ENCODE measurements at places on chromosomes 7 and 10.

- no peak for DNase-seq
Observed at GRCh38 chr10:33460505-33461294, 126.2 kb upstream of the NRP1 start.

GRCh38 chr10:96831867-96832720, at the start of gene LCOR:
Gene LCOR (plus strand): TSS chr10:96832298. CDS start chr10:96949058, 116,760 bp downstream.
- DNase-seq: peak; percentile 93

- DNase-seq: no peak
Observed at GRCh38 chr10:9781666-9782065, 1236.0 kb upstream of the CELF2 start.

GRCh38 chr7:27419581-27420177, 177.1 kb downstream of the EVX1 start:
- DNase-seq: no peak

GRCh38 chr7:21898265-21898930, 47.3 kb downstream of the CDCA7L start:
- no peak for DNase-seq

- peak; percentile 60 for DNase-seq
Observed at GRCh38 chr7:132783824-132784223, 207.6 kb upstream of the PLXNA4 start.

- DNase-seq: no peak
Observed at GRCh38 chr7:50858528-50859245, 76.0 kb upstream of the GRB10 start.

GRCh38 chr7:120799147-120799546, 58.8 kb downstream of the TSPAN12 start:
- no peak for DNase-seq

- no peak for DNase-seq
Observed at GRCh38 chr7:86768967-86769760, 125.5 kb downstream of the GRM3 start.

DNA sequence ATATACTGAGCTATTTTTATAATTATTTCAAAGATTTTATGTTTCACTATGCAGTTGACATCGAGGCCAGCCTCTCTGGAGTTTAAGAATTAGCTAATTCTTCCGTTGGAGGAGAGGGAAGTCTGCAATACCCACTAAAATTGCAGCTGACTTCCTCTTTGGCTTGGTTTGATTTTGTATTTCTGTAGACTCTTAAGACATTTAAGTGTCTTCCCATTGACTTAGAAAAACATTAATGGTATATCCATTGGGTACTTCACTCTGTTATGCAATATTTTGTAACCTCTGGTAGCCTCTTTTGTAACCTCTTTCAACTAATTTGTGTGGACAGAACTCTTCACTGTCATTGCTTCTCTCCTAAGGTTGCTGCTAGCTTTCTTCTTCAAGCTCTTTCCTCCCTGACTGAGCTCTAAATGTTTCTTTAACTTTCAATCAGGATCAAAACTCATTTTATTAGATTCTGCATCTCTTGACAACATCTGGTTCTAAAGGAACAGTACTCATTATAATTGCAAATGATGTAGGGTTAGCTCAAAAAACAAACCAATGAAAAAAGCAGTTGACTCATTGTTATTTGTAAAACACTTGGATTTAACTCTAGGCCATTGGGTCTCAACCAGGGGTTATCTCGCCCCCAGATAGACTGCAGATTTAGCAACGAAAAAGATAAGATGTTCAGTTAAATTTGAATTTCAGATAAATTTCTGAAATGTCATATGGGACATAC, 1.7 kb upstream of the ANKRD22 start:
- DNase-seq: no peak

- DNase-seq: no peak
Observed at GRCh38 chr7:4712281-4713182, 30.4 kb downstream of the FOXK1 start.

DNA sequence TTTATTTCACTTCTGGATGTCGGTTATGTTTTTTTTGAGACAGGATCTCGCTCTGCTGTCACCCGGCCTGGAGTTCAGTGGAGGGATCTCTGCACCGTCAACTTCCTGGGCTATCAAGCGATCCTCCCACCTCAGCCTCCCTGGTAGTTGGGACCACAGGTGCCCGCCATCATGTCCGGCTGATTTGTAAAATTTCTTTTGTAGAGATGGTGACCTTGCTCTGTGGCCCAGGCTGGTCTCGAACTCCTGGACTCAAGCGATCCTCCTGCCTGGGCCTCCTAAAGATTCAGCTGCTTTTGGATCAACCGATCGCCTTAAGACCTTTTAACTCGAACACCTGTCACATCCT, 606 bp upstream of the RABGEF1 start:
- DNase-seq: no peak
